Mesothelial cell of epicardium (in vitro differentiated cells): ENCODE measurements at places on chromosomes 3 and 15.

DNA sequence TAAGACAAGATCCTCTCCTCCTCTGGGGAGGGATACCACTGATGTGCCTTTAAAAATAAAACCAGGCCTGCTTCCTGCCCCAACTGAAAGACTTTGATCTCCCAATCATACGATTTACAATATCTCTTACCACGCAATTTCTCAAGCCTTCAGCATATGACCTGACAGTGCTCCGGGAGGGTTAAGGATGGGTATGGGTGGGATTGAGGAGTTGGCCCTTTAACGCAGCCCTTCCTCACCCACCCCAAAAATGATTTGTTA lies 67.4 kb downstream of the LRIG1 start:
- DNase-seq = no peak

- DNase-seq = no peak
These were observed 161.7 kb downstream of the MECOM start for GRCh38 chr3:169501777-169502320.

- DNase-seq = no peak
These were observed 64.3 kb downstream of the RYK start for GRCh38 chr3:134186391-134186790.

DNA sequence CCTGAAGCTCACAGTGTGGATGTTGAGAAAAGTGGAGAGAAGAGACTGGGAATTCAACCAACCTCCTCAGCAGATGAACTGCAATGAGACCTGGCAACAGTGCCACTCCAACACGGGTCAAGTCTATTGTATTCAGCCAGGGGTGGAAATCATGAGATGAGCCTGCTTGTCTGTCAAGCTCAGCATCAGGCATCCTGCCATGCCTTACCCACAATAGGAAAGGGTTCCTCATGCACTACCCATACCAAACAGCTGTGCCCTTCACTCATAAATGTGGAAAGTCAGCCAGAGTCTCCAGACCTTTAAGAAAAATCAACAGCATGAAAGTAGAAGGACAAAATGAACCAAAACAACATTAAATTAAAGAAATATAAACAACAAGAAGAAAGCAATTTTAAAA lies 542.1 kb downstream of the EPHB1 start:
- no peak for DNase-seq

- no peak for DNase-seq
These were observed 135.1 kb upstream of the RASGRP1 start for GRCh38 chr15:38699633-38700230.

DNA sequence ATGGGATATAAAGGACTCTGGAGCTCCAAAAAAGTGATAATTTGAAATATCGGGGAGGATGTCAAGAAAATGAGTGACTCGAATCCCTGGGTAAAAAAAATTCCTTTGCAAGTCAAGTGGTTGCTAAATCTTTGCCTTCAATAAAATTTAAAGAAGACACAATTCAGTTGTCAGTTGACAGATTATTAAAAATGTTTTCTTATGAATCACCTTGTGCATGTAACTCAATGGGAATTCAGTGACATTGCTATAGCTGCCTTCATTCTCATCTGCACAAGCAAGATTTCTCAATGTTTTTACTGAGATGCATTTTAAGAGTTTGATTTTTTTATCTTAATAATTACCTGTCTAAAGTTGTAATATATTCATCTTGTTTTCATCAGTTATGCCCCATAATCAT lies 264.0 kb upstream of the IL12A start:
- DNase-seq = no peak

GRCh38 chr15:37057256-37057655 lies 43.1 kb downstream of the MEIS2 start:
- no peak for DNase-seq

- no peak for DNase-seq
These were observed 719.6 kb downstream of the AGBL1 start for GRCh38 chr15:86799226-86799625.

DNA sequence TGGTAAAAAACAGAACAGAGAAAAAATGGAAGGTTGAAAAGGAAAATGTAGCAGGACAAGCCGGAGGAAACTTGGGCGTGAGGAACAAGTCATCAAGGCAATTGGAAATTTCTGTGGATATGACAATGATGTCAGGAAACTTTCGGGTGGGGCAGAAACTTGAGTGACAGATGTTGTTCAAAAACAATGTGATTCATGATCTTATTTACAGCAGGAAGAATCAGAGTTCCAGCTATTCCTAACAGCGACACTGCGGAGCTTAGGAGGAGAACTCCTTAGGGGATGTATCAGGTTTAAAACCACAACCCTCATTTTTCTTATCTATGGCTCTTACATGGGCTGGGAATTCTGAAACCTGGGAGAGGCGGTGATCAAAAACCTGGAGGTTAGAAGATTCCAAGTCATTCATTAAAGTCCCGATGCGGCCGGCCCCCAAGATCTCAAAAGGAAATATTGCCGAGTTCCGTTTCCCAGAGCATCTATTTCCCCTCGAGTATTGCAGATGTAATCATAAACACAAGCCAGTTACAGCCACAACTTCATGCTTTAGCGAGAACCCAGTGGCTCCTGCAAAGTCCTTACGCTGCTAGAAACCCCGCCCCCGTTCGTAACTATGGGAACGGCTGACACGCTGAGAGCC lies 659 bp upstream of the ARRDC4 start:
- no peak for DNase-seq

DNA sequence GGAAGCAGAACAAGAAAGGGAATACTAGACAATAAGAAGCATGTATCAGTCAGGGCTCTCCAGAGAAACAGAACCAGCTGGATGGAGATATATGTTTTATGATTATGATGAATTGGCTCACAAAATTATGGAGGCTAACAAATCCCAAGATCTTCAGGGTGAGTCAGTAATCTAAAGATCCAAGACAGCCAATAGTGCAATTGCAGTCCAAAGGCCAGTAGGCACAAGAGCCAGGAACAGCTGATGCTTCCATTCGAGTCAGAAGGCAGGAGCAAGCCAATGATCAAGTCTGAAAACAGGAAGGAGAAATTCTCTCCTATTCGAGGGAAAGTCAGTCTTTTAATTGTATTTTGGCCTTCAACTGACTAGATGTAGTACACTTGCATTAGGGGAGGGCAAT lies 164.9 kb upstream of the ST8SIA2 start:
- DNase-seq = no peak

DNA sequence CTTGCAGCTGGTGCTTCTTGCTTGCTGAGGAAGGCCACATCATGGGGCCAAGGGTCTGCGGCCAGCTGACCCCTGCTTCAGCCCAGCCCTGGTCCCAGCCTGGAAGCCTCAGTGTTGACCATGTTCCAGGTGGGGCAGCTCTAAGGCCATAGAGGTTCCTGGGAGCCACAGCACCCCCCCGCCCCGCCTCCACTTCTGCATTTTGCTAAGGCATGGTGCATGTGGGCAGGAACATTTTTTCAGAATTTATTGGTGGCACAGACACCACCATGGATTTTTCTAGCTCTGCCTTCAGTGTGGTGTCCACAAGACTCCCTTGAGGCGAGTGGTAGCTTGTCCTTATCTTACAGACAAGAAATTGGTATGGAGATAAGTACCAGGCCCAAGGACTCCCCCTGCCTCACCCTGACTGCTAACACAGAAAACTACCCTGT lies 1.9 kb upstream of the CHST14 start:
- DNase-seq = no peak
